ENCODE measurements at places on chromosomes 16 and 17.
A peak's percentile ranks its signal among the peaks of the same experiment; 100 is the strongest.

DNA sequence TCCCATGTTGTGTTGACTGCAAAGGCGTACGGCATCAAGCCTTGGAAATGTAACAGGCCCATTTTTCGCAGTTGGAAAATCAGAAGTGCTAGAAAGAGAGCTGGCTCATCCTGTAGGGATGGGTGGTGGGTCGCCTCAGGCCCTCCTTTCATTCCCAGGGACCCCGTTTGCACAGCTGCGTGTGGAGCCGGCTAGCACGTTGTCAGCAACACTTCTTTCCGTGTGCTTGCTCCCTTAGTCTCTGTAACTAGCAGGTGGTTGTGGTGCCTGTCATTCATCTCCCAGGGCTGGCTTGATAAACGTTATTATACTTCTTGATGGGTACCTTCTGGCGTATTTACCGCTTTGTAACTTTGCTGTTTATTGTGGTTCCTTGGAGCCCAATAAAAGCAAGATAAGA, 239.0 kb upstream of the CACNG5 start:
- DNase-seq, result no peak

- no peak for DNase-seq
Measured at GRCh38 chr16:84379709-84380362, 11.5 kb downstream of the ATP2C2 start.

- peak; percentile 64 for DNase-seq
Measured at GRCh38 chr17:43599835-43600234, 53.7 kb upstream of the ETV4 start.

DNA sequence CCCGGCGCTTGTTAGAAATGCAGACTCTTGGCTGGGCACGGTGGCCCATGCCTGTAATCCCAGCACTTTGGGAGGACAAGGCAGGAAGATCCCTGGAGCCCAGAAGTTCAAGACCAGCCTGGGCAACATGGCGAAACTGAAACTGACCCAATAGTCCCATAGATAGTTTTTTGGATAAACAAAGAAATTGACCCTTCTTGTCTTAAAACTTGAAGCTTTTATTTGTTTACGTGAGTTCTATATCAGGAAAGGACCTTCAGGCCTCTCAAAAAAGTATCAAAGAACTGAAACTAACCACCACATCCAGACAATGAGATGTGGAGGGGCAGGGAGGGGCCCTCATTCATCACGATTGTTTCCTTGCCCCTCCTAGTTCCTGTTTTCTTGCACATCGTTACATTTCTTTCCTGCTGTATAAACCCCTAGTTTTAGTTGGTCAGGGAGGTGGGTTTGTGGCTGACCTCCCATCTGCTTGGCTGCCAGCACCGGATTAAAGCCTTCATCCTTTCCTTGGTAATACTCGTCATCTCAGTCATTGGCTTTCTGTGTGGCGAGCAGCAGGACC, 29.9 kb upstream of the PRM1 start:
- DNase-seq, result no peak

GRCh38 chr16:13896543-13897182, 23.3 kb upstream of the ERCC4 start:
- no peak for DNase-seq

- peak; percentile 82 for DNase-seq
Measured at GRCh38 chr17:59311051-59311468, 20.4 kb upstream of the YPEL2 start.

GRCh38 chr16:4663777-4664465, 29.4 kb upstream of the NUDT16L1 start:
- DNase-seq, result no peak

GRCh38 chr16:1965396-1966001, 873 bp upstream of the RPS2 start:
- DNase-seq, result no peak

- peak; percentile 66 for DNase-seq
Measured at GRCh38 chr17:42531455-42532354, 4.3 kb upstream of the NAGLU start.

GRCh38 chr17:373613-374230, 21.1 kb upstream of the RPH3AL start:
- no peak for DNase-seq

DNA sequence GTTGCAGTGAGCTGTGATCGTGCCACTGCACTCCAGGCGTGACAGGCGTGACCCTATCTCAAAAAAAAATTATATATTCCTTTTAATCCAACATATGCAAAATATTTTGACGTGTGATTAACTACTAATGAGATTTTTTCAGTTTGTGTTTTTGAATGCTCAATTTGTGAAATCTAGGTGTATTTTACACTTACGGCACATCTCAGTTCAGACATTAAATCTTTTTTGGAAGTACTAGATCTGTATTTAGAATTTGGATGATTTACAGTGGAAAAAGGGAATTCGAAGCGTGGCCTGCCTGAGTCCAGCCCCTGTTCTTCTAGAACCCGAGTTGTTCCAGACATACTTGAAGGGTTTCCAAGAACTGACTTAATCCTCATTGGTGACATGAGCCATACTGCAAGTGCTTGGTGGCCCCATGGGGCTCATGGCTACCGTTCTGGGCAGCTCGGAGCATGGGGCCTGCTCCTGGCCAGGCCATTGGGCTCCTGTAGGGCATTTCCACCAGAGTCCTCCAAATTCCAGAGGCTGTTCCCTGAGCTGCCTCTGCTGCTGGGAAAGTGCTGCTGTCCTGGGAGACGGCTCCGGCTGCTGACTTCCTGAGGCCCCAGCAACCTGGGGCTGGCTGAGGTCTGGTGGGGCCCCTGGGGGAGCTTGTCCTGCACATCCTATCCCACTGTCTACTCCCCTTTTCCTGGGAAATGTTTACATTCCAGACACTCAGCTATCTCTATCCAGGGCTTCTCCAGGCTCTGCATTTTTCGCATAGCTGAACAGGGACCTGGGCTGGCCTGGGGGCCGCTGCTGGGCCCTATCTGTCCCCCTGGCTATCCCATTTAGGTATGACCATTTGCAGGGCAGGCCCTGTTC, 27.2 kb downstream of the LLGL2 start:
- DNase-seq, result no peak

- DNase-seq, result no peak
Measured at GRCh38 chr16:4695473-4696171, 2.3 kb downstream of the NUDT16L1 start.

DNA sequence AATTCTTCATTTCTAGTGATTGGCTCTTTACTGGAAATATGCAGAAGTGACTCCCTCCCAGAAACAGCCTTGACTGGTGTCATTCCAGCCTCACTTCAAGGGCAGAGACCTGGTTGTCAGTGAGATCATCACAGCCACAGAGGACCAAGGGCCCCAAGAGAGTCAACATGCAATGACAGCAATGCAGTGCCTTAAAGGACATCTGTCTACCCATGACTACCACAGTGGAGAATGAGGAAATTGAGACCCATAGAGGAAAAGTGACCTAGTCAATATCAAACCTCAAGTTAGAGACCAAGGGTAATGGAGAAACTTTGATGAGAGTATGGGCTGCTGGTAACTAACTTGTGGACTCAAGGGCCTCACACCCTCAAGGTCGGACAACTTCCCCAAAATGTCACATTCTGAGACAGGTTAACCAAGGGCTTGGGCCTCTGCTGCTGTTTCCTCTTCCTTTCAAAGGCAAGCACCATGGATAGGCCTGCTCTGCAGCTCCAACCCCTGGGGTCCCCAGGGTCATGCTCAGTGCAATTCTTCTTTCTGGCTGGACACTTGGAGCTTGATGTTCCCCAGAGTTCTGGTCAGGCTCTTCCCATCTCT, 11.3 kb downstream of the NOG start:
- DNase-seq, result no peak

GRCh38 chr16:23609929-23610328, 13.8 kb upstream of the NDUFAB1 start:
- DNase-seq, result no peak

DNA sequence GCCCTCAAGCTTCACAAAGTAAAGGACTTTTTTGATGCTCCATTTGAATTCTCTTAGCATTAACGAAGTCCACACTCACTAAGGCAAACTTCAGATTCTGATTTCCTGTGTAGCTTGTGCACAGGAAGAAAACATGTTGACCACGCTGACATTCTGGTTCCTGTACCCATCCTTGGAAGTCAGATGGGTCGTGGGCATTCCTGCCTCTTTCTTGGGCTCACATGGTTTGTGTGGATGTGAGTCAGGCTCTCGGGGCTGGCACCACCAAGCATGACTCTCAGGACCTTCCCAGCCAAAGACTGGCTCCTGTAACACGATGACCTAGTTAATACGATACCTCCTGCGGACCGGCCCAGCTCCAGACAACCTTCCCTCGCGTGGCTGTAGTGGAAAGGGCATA, 32.8 kb downstream of the ARSG start:
- no peak for DNase-seq

- DNase-seq, result peak; percentile 92
Measured at GRCh38 chr17:61495161-61495857, 43.1 kb downstream of the TBX4 start.

DNA sequence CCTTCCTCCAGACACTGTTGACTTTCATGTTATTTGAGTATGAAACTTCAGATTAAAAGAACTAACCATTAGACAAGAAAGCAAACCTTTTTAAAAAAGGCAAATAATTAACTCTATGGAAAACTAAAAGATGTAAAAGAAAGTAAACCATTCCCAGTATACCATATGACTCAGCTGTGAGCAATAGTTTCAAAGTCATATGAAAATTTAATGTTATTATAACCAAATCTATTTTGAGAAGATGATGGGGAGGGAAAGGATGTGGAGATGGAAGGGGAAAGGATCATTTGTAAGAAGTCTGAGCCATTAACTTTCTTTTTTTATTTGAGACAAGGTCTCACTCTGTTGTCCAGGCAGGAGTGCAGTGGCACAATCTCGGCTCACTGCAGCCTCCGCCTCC, 131.8 kb downstream of the IRX5 start:
- DNase-seq, result no peak

- DNase-seq, result peak; percentile 14
Measured at GRCh38 chr16:12801511-12802042, 2.1 kb downstream of the CPPED1 start.

GRCh38 chr16:14487579-14487978, 142.5 kb downstream of the PARN start:
- DNase-seq, result no peak

GRCh38 chr17:83133302-83134121, 54.1 kb downstream of the METRNL start:
- no peak for DNase-seq

DNA sequence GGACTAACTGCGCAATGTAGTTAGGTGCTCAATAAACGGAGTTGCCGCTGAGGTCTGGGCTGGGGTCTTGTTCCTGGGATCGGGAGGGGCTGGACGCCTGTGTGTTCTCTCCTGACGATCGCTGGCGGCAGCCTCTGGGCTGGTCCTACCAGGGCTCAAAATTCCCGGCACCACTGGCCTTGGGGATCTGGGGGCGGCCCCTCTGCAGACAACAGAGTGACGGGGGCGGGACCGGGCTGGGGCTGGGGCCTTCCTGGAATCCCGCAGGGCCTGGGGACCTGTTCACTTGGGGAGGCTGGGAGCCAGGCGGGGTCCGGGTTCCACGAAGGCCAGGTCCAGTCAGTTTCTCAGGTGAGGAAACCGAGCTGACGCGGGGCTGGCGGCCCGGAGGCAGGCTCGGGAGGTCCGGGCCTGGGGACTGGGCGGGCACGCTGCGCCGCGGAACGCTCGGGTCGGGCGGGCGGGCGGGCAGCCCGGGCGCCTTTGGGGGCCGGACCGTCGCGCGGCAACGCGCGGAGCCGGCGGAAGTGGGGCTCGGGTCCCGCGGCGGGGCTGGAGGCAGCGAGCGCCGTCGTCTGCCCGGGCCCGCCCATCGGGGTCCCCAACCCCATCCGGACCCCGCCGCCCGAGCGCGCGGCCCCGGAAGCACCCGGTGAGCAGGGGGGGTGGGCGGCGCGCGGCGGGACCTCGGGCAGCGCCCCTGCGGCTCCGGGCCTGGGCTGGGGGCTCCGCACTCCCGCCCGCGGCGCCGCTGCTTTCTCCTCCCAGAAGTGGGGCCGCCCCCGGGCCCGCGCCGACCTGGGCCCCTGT, at the start of gene PIGQ:
PIGQ (plus strand) TSS at position 524 of the 810 bp plus-strand sequence. CDS start 4,107 bp downstream, outside the sequence.
- DNase-seq, result peak; percentile 90

- DNase-seq, result peak; percentile 7
Measured at GRCh38 chr16:75566758-75567255, 628 bp downstream of the GABARAPL2 start.

DNA sequence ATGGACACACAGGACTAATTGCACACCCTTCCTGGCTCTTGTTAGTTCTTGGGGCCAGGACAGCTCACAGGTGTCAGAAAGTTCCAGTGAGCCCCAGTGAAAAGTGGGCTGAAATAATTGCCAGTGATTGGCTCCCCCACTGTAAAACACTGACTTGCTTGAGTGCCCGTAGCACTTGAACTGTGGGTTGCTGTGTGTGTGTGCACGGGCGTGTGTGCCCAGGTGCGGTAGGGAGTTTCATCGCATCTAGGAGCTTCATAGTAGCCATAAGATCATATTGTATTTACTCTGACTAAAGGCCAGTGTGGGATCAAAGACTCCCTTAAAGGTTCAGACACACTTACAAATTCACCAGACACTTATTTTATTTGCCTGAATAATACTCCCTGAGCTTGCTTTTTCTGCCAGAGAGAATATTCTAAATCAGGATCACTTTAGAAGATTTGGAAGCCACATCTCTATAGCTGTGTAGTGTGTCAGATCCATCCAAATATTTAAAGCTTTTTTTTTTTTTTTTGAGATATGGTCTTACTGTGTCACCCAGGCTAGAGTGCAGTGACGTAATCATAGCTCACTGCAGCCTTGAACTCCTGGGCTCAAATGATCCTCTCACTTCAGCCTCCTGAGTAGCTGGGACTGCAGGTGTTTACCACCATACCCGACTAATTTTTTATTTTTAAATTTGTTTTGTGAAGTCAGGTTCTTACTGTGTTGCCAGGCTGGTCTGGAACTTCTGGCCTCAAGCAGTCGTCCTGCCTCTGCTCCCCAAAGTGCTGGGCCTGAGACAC, 11.4 kb downstream of the UNK start:
- DNase-seq, result no peak

DNA sequence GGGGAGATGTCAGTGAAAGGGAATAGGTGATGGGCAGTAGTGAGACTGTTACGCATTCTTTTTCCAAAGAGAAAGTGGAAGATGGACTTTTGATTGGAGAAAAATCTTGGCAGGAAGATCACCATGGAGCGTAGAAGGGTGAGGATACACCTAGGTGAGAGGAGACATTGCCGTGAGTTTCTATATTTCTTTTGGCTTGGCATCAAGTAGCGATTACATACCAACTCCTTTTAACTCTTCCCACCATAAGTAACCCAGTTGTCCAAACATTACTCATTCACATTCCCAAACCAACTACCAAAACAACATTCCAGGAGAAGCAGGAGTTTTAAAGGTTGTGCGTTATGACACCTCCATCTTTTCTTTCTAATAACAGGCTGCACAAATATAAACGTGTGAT, 10.7 kb upstream of the KRT28 start:
- DNase-seq, result peak; percentile 23

GRCh38 chr17:34275881-34276280, 5.9 kb downstream of the CCL7 start:
- peak; percentile 28 for DNase-seq

- no peak for DNase-seq
Measured at GRCh38 chr16:69111876-69112230, 6.4 kb downstream of the HAS3 start.

- DNase-seq, result no peak
Measured at GRCh38 chr17:266219-266618, 84.8 kb upstream of the DOC2B start.

GRCh38 chr17:45895969-45896785, 1.8 kb downstream of the MAPT start:
- no peak for DNase-seq

- DNase-seq, result no peak
Measured at GRCh38 chr17:57834146-57834741, 15.6 kb downstream of the MRPS23 start.
